ENCODE measurements at places on chromosomes 7 and 10.
A peak's percentile ranks its signal among the peaks of the same experiment; 100 is the strongest.

GRCh38 chr10:6458814-6459213 lies 121.3 kb downstream of the PRKCQ start:
- DNase-seq, result peak; percentile 61

GRCh38 chr10:73126343-73126742 lies 16.1 kb downstream of the NUDT13 start:
- DNase-seq, result no peak

DNA sequence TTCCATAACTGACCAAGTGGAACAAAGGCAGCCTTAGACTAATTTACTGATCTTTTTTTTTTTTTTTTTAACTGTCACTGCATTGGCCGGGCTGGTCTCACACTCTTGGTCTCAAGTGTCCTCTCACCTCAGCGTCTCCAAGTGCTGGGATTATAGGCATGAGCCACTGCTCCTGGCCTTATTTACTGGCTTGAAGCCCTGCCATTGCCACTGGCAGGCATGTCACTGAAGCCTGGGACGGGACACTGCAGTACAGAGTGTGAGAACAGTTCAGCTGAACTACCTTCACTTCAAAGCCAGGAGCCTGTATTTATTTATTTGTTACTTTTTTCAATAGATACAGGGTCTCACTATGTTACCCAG lies 15.4 kb upstream of the ARHGAP12 start:
- no peak for DNase-seq

DNA sequence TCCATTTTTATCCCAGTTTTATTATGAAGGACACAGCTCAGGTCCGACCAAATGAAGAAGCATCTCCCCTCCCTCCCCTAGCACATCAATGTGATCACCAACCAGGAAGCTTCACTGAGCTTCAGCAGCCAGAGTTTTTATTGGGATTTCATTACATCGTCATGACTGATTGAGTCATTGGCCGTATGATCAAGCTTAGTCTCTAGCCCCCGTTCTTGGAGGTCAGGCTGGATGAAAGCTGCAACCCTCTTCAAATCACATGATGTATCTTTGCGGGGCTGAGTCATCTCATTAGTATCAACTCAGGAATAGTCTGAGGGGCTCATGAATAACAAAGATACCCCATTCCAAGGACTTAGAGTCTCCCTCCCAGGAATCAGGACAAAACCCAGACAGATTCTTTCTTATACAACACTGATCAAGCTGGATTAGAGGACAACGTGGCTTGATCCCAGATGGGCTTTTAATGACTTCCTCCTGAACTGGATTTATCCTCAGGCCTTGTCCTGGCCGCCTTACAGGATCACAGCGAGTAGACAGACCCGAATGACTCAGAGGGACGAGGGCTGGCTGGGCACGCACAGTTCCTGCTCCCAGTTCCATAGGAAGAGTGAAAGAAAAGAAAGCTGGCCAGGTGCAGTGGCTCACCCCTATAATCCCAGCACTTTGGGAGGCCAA lies 14.5 kb downstream of the LIMK1 start:
- DNase-seq, result no peak

DNA sequence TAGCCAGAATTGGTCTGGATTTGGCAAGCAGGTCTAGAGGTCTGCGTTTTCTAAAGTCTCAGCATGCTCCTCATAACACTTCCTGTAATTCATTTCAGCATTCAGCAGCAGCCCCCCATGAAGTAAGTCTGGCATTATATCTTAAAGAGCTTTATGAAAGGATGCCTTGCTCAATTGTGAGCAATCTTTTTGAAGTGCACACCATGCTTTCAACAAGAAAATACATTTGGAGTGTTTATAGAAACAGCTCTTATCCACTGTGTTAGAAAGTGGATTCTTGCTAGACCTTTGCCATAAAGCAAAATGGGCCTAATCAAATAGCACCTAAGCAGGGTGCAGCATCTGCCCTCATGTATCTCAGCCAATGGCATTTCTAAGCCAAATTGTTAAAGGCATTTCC lies 378.0 kb upstream of the AKR1E2 start:
- DNase-seq, result no peak

DNA sequence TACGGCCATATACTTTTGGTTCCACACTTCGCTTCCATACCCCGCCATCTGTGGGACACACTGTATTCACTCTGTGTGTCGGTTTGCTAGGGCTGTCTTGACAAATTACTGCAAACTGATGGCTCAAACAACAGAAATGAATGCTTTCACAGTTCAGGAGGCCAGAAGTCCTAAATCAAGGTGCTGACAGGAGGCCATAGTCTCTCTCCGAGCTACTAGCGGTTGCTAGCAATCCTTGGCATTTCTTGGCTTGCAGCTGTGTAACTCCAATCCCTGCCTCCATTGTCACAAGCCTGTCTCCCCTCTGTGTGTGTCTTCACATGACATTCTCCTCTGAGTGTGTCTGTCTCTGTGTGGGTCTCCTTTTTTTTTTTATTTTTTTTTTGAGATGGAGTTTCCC lies 28.9 kb upstream of the BMPR1A start:
- no peak for DNase-seq

DNA sequence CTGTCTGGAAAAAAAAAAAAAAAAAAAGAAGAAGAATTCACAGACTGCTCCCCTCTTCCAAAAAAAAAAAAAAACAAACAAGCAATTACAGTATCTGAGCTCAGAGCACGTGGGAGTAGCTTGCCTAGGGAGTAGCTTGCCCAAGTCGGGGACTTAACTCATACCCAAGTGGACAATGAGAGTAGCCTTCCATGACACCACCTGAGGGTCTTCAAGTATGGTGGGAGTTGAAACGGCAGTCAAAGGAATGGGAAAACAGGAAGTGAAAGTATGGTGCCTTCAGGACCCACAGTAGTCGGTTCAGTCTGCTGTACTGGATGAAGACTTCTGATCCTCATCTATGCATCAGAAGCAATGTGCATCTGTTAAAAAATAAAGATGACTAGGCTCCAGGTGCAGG lies 10.6 kb downstream of the VOPP1 start:
- no peak for DNase-seq

All from GF-D8 (cell line).